ENCODE measurements at places on chromosomes 7 and 10.

GRCh38 chr10:113518816-113519591, 33.8 kb upstream of the HABP2 start:
- no peak for DNase-seq

- peak; percentile 83 for DNase-seq
These were observed at the start of gene STAMBPL1 for GRCh38 chr10:88879534-88880281. Gene STAMBPL1, plus strand, starts transcription at chr10:88880245. Its CDS starts 21,464 bp downstream, at chr10:88901709.

DNA sequence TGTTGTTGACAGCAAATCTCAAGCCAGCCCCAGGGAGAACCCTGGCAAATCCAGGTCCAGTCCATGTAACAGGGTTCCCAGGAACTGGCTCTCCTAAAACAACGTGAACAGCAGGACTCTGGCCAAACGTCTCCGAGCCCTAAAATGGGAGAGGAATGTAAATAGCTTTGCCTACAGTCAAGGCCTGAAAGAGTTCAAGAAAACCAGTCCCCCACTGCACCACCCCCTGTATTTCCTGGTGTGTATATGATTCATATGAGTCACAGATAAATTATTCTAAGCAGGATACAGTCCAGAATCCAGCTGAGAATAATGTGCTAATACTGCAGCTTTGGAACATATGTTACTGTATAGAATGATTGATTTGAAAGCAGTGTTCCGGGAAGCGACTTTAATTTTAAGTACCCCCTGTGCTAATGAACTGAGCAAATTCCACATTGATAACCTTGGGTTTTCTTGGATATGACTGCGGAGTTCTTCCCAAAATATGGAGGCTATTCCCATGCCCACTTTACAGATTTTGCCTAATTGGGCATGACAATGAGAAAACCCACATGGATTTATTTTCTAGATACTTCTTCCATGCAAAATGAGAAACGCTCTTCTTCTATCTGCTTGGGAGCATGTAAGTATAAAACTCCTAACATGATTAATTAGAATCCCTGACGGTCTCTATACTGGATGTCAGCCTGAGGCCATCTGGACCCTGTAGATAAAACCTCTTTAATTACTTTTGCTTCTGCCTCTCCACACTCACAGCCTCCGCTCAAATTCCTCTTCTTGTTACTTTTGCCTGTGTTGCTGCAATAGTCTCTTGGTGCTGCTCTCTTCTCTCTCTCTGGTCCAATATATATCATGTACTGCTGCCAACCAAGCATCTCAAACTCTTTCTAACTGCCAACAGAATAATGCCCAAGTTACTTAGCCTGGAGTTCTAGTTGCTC, 50.2 kb downstream of the LAMB4 start:
- DNase-seq, result no peak

- no peak for DNase-seq
These were observed 63.4 kb downstream of the DAGLB start for GRCh38 chr7:6384327-6384726.

- peak; percentile 51 for DNase-seq
These were observed 65.0 kb downstream of the PIP4K2A start for GRCh38 chr10:22649390-22649841.

GRCh38 chr10:43689618-43689954, 40.9 kb upstream of the ZNF32 start:
- peak; percentile 28 for DNase-seq

- no peak for DNase-seq
These were observed 284.9 kb upstream of the COBL start for GRCh38 chr7:51601461-51601860.

GRCh38 chr10:119251315-119251708, 43.9 kb downstream of the GRK5 start:
- DNase-seq, result no peak

DNA sequence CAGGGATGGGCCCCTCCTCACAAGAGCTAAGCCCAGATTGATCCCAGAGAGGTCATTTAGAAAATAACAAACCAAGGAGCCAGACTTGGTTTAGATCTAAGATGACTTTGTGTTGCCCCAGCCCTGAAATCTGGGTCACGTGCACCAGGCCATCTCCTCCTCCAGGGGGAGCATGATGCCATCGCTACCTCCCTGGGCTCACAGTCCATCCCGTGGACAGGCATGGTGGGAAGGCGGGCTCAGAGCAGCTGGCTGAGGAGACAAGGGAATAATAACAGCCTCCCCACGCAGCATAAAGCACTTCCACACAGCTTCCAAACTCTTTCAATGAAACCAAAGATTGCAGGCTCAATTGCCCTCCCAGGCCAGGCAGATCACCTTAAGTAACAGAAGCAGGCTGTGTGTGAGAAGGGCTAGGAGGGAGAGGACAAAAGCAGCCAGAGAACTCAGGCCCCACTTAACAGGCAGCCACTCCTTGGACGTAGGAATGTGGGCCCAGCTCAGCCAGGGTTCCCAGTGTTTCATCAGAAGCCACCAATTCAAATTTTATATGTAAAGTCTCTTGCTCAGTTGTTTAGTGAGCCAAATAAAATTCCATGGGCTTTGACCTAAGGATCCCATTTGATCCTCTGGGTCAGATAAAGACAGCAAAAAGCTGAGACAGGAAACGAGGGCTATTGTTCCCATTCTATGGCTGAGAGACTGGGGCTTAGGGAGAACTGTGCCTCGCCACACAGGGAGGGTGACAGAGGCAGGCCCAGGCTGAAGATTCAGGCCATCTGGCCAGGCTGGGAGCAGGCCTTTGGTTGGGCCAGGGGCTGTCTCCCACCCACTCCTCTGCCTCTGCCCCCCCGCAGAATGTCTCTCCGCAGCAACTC, 100.2 kb downstream of the COL13A1 start:
- DNase-seq, result peak; percentile 8

GRCh38 chr7:51973939-51974338, 657.3 kb upstream of the COBL start:
- DNase-seq, result no peak

GRCh38 chr7:84196084-84196503, 1.5 kb upstream of the SEMA3A start:
- DNase-seq, result no peak

DNA sequence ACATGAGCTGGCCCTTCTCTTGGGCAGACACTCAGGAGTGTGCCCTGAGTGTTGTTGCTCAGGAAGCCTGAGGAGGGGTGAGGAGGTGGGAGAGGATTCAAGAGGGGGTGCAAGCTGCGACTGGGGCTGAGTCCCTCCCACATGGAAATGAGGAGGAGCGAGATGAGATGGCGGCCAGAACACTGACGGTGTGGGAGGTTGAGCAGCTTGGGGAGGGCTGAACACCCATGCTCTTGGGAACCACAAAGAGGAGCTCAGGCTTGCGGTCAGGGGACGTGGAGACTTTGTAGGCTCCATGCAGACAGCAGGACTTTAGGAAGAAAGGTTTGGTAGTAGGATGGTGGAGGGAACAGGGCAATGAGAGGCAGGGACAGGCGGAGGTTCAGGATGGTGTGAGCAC, 163.2 kb upstream of the SHH start:
- DNase-seq, result no peak

DNA sequence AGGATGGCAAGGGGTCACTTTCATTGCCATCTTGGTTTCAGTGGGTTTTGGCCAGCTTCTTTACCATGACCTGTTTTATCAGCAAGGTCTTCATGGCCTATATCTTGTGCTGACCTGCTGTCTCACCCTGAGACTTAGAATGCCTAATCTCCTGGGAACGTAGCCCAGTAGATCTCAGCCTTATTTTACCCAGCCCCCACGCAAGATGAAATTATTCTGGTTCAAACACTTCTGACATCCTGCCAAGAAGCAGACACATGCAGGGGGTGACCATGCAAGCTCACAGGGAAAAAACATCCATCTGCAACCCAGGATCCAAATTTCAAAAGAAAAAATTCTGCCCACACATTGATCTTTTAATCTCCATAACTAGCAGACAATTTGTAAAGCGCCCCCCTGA, 88.4 kb upstream of the EEPD1 start:
- DNase-seq, result no peak

GRCh38 chr7:21407796-21408480, 19.9 kb upstream of the SP4 start:
- no peak for DNase-seq

DNA sequence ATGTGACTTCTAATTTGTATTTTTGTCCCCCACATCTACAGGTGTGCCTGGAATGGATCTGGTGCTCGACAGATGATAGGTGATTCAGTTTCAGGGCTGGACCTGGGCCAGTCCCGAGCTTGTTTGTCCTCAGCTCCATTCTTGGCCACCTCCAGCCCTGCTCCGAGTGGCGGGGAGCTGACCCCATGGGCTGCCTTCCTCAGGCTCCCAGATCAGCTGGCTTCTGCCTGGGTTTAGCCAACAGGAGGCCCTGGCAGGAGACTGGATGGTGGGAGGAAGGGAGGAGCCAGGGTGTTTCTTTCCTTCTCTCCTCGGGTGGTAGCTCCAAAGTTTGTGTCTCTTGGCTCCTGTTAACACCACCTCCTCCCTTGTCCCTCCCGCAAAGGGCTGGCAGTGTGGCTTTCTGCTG, 75.2 kb downstream of the CDH23 start:
- DNase-seq, result no peak

DNA sequence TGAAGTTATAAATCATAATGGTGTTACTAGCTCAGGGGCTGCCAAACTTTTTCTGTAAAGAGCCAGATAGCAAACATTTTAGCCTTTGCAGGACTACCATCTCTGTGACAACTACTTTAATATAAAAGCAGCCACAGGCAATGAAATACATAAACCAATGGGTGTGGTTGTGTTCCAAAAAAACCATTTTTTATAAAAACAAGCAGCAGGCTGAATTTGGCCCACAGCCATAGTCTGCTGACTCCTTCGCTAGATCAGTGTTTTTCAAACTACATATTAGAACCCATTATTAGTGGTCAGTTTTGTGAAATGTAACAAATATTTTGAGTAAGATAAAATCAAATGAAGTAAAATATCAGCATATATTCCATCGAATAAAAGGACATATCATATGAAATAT, 13.6 kb downstream of the GNG11 start:
- no peak for DNase-seq

DNA sequence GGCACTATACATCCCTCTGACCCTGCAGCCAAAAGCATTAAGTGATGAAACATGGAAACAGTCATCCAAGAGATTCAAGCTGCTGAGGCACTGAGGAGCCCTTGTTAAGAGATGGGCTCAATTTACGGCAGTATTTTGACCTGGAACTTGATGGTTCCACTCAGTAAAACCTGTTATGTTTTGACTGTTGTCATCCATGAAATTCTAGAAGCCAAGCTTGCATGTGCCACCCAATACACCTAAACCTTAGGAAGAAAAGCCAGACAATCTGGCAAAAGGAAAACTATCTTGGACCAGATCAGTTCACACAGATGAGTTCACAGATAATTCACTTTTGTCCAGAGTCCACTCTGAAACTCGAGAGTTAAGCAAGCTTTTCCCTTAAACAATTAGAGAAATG, 53.2 kb downstream of the ICA1 start:
- DNase-seq, result no peak

- DNase-seq, result peak; percentile 81
These were observed at the start of gene FAM241B for GRCh38 chr10:69629897-69630650. Gene FAM241B, plus strand, starts transcription at chr10:69630247. Its CDS starts 1,497 bp downstream, at chr10:69631744.

DNA sequence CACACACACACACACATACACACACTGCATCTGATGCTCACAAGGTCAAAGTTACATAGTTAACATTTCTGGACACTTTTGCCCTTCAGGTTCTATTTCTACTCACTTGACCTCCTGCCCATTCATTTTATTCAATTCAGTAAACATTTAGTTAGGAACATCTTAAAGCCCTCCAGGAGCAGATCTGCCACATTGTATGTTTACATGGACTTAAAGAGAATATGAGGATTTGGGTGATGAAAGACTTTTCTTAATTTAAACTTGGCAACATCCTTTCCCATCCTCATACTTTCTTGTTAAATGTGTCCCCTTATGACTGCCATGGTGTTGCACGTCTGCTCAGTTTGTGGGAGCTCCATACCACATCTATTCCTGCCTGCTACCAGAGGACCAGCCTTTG, 322.8 kb upstream of the BMPER start:
- DNase-seq, result no peak

- DNase-seq, result no peak
These were observed 187.4 kb upstream of the MGMT start for GRCh38 chr10:129279446-129280154.

GRCh38 chr10:52082307-52082706, 231.8 kb upstream of the DKK1 start:
- no peak for DNase-seq

DNA sequence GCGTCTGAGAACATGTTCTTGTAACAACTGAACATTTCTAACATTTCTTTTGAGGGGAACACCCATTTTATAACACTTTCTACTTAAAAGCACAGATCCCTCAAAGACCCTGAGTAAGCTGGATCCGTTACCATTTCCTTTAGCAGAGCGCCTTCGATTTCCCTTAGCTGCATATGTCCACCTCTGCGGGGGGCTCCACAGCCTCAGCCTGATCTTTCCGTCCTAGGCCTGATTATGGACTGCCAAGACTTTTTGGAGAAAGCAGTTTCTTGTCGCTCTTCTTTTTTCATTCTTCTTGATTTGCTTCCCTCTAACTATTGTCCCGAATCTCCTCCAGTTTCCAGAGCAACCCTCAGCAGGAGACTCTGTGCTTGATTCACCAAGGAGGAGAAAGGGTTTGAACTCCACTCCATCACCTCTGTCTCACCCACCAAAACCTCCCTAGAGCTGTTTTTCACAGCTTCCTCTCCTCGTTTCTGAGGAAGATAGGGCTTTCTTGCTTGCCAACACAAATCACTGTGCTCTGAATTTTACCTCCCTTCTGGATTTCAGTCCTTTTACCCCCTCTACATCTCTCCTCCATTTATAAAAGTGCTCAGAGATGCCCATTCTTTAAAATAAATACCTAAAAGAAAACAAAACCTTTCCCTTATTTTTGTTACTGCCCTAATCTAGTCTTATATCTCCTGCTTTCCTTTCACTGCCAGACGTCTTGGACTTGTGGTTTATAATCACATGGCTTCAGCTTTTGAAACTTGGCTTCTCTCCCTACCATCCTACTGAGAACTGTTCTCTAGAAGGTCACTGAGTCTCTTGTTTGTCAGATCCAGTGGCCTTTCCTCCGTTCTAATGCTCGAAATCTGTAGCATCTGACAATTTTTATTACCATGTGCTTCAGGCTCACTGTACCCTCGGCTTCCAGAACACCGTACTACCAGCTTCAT, 30.5 kb upstream of the ZRANB1 start:
- DNase-seq, result no peak

DNA sequence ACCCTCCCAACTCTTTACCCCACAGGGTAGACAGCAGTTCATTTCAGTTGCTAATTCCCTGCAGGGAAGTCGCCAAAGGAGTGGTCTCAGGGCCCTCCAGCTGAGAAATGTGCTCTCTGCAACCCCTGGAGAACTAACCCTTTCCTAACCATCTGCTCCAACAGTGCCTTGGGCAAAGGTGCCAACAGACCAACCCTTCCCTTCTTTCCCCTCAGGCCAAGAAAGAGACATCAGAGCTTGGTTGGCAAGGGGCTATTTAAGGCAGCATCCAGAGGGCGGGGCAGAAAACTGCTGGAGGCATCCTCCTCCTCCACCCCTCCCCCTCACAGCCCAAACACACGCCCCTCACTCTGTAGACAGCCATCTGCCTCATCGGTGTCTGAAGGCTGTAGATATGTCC, 1.7 kb downstream of the SORBS1 start:
- no peak for DNase-seq

GRCh38 chr10:102678842-102679289, 34.6 kb downstream of the TRIM8 start:
- no peak for DNase-seq

GRCh38 chr7:20911081-20911480, 124.4 kb upstream of the SP8 start:
- no peak for DNase-seq
